ENCODE measurements at places on chromosomes 11 and 22.

- DNase-seq = no peak
These were observed 186.5 kb downstream of the SNX19 start for GRCh38 chr11:130729678-130730300.

DNA sequence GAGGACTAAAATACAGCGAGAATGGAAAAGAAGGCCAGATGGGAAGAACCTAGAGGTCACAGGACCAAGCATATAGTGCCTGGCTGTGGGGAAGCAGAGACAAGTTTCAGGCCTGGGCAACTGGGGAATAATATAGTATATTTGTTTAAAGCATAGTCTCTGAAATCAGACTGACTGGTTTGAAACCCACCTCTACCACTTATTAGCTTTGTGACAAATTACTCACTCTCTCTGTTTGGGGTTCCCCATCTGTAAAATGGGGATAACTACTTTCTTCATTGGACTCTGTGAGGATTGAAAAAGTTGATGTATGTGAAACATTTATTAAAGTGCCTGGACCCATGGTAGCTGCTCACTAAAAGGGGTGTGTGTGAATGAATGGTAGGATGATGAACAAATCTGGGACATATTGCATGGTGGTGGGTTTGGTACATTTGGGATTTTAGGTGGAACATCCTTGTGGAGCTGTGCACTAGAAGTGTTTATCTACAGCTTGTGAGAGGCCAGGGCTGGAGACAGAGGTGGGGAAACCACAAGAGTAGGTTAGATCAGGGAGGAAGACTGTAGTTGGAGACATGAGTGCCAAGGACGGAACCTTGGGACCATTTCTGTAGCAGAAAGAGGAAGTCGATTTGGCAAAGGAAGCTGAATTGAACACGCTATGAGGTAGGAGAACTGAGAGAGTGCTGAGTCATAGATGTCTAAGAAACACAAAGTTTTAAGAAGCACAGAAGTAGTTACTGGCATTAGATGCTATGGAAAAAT is 52.6 kb downstream of the SWAP70 start:
- DNase-seq = no peak

DNA sequence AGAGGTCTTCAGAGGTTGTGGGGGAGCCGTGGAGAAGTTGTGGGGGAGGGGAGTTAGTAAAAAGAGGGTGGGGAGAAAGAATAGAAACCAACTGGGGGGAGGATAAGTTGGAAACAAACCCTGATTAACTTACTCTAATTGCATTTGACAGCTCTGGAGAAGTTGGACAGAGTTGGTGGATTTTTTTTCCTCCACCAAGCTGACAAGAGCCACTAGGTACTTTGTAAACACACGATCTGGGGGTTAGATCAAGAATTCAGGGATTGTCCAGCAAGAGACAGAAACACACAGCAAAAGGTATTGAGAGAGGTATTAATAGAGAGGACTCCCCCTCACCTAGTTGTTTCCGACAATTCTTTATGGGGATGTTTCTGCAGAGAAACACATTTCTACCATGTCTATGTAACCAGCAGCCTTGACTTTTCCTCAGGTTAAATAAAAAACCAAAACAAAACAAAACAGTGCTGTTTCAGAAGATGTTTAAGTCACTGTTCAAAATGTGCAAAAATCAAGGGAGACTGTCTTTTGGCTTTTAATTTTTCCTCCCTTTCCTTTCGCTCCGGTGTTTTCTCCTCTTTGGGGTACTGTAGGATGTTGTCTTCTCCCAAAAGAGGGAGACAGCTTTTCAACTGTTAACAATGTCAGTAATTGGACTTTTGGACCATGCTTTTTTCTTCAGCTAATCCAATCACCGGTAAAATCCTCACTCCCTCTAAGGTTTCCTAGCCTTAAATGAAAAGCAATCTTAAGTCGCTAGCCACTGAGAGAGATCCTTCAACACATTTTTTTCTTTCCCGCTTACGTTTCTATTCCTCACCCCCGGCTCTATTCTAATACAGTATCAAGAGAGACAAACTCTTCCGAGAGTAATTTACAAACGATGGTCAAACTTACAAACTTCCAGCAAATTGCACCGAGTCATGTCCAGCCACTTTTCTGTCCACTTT is 708 bp downstream of the MAML2 start:
- peak; percentile 62 for DNase-seq

- DNase-seq = no peak
These were observed 738.3 kb upstream of the KIRREL3 start for GRCh38 chr11:127738771-127739286.

DNA sequence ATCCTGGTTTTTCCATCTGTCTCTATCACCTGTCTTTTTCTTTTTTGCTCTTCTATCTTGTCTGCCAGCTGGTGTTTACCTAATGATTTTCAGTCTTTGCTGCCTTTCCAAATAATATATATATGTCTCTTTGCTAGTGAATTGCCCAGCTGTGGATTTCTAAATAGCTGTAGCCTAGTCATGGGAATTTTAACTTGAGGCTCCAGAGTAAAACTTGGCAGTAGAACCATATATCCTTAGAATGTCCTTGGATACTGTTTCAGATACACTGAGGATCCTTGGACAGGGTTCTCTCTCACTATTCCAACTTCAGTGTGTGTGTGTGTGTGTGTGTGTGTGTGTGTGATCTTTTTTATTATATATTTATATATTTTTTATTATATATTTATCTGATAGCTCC is 2285.3 kb downstream of the LRRC4C start:
- DNase-seq = no peak

DNA sequence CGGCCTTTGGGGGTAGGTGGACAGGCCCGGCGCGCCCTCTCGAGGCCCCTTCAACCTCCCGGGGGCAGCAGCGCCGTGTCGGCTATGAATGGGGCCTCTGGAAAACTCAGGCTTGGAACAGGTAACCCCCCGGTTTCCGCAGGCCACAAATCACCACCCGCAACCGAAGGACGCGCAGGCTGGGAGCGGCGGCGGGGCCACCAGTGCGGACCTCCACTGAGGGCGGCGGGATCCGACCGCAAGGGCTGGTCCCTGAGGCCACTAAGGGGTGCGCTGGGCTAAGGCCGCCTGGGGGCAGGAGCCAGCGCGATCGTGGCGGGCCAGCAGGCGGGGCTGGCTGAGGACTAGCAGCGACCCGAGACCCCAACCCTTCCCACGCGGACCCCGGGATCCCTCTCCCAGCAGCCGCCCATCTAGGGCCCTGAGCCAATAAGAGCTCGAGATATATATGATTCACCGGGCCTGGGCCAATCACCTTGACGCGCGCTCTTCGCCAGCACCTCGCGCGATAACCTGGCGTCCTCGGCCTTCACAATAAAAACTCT is 609 bp upstream of the ATF4 start:
- no peak for DNase-seq

- no peak for DNase-seq
These were observed 95.3 kb downstream of the NTM start for GRCh38 chr11:131465746-131466145.

DNA sequence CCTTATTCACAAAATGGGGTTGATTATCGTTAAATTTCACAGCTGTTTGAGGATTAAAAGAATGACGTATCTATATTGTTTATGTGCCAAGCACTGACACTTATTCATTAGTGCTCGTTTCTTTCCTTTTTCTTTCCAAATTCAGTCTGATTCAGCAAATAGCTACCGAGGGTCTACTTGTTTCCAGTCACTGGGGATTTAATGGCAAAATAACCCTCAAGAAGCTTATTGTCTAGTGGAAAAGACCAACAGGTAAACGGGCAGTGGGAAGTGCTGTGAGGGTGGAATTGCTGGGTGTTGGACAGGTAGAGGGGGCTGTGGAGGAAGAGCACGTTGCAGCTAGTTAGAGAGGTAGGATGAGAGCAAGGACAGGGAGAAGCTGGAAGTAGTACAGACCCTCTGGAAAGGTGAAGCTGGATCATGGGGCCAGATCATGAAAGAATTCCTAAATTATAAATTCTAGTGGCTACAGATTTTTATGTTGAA is 48.3 kb upstream of the BIRC3 start:
- DNase-seq = no peak

DNA sequence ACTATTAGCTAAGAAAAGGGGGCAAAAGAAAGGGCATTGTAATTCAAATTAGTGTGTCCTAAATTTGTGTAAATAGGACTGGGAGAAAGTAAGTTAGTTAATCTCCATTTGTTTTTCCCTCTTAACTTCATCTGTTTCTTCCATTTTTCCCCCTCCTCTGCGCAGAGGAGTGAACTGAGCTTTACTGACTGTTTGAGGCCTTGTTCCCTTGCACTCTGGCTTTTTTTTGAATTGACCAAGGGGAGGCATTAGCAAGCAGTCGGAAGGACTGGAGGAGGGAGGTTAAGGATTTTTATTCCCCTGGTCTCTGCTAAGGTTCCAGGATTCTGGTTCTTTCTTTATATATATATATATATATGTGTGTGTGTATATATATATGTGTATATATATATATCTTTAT is 15.2 kb upstream of the FANCF start:
- no peak for DNase-seq

GRCh38 chr11:35167426-35167954 is 28.5 kb downstream of the CD44 start:
- DNase-seq = no peak

- no peak for DNase-seq
These were observed 3.5 kb downstream of the MUC5B start for GRCh38 chr11:1226226-1226985.

- DNase-seq = no peak
These were observed 81.2 kb downstream of the EXT2 start for GRCh38 chr11:44176546-44177213.

DNA sequence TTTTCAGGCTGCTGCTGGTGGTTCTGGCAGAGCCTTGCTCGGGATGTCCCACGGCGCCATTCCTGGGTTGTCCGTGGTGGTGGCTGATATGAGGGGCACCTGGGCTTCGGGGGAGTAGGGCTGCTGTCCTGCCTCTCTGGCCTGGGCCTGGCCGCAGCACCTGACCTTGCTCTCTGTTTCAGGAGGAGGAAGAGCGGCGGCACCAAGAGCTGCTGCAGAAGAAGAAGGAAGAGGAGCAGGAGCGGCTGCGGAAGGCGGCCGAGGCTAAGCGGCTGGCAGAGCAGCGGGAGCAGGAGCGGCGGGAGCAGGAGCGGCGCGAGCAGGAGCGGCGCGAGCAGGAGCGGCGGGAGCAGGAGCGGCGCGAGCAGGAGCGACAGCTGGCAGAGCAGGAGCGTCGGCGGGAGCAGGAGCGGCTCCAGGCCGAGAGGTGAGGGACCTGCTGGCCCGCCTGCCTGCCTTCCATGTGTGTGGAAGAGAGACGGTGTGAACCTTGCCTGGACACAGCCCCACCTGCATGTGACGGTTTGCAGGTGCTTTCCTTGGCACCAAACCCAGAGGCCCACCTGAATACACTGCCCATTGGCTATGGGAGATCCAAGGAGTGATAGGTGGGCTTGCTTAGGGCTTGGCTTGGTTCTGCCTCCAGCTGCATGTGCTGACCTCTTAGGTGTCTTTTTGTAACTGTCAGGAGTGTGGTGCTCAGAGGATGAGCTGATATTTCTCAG is 22.8 kb downstream of the INCENP start:
- no peak for DNase-seq

- no peak for DNase-seq
These were observed 109.0 kb downstream of the FAR1 start for GRCh38 chr11:13777341-13777985.

GRCh38 chr22:22949953-22950352 is 62.3 kb downstream of the IGLL5 start:
- DNase-seq = no peak

DNA sequence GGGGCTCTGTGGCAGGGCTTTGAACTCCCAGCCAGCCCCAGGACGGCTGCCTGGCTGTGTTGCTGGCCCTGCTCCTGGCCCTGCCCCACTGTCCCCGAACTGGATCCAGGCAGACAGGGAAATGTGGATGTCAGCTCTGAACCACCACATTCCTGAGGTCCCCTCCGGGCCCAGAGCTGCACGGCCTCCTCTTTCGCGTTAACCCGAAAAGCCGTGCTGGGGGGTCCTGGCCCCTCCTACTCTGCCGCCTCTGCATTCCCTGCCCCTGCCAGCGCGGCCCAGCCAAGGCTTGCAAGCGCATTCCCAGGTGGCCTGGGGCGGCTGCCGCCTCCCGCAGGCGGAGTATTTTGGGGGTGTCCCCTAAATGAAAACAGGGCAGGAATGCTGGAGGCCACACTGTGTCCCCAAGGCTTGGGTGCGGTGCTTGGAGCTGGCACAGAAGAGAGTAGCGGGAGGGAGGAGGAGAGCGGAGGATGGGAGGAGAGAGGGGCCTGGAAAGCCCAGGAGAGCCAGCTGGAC is 5.4 kb downstream of the LINC01488 start:
- DNase-seq = no peak
